ENCODE measurements at places on chromosomes 12 and 14.

DNA sequence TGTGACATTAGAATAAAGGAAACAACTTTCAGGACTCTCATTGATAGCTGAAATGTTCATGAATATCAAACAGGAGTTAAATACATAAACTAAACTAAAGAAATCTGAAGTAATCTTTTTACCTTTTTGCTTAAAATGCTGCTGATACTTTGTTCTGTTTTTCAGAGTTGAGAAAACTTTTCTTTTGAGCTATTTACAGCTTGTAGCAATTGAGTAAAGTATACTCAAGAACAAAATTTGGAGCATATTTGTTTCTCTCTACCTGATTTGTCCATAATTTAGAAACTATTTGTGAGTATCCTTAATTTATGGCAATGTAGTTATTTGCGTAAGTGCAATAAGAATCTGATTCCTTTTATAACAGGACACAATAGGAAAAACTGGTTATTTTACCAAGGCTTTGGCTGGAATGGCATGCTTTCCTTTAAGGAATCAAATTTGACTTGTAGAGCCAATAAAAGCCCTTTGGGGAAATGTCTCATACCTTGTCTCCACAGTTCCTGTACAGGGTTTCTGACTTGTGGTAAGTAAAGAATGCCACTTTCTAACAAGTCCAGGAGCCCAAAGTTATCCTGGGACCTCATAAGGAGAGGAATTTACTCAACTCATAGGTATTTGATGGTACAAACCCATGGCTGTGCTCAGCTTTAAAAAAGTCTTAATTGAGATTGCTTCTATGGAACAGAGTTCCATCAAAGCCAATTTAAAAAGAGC, 195.7 kb downstream of the TMEM117 start:
- no peak for DNase-seq

DNA sequence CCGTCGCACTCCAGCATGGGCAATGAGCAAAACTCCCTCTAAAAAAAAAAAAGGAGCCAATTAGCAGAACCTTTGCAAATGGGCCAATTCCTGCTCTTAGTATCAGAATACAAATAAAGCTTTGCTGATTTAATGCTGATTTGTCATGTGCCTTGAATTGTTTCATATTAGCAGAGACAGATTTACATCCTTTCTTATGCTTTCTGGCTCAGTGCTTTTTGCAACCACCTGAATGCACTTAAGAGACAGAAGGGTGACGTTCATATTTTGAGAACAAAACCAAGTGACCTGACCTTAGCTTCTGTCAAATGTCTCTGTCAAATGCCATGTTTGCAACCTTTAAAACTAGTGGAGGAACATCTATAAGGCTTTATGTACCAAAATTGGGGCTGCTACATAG, 43.8 kb upstream of the YAF2 start:
- no peak for DNase-seq

DNA sequence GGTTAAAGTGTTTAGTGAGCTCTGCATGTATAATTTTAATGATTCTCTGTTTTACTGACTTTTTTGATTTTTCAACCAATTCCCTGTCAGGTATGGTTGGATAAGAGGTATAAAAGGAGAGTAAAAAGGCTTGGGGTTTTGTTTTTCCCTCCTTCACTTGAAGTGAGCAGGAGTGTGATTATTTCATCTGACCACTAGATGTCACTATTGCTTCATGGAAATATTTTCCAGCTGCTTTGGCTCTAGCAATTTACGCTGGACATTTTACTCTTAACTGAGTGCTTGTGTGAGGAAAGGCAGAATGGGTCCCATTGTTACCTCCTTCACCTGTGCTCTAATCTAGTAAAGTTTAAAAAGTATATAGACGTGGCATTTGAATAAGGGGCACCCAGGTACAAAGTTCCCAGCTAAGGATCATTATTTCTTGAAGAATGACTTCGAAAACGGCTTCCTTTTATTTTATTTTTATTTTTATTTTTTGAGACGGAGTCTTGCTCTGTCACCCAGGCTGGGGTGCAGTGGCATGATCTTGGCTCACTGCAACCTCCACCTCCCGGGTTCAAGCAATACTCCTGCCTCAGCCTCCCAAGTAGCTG, 66.5 kb downstream of the TBC1D30 start:
- DNase-seq, result no peak

DNA sequence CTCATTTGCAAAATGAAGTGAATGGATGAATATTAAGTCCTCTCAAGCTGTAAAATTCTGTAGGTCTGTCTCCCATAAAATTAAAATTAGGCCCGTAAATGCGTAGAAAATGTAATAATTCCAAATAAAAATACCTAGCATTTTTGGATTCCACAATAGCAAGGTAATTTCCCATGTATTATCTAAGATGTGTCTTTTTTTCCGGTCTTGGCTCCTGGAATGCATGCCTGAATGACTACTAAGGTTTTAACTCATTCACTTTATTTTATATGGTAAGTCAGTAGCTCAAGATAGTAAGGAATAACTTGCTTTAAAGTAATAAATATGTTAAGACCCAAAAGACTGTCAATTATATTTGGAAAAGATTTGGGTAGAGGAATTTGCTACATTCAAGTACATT, 11.1 kb downstream of the TXNRD1 start:
- DNase-seq, result no peak

- no peak for DNase-seq
These were observed 11.3 kb upstream of the PUS1 start for GRCh38 chr12:131917711-131918306.

DNA sequence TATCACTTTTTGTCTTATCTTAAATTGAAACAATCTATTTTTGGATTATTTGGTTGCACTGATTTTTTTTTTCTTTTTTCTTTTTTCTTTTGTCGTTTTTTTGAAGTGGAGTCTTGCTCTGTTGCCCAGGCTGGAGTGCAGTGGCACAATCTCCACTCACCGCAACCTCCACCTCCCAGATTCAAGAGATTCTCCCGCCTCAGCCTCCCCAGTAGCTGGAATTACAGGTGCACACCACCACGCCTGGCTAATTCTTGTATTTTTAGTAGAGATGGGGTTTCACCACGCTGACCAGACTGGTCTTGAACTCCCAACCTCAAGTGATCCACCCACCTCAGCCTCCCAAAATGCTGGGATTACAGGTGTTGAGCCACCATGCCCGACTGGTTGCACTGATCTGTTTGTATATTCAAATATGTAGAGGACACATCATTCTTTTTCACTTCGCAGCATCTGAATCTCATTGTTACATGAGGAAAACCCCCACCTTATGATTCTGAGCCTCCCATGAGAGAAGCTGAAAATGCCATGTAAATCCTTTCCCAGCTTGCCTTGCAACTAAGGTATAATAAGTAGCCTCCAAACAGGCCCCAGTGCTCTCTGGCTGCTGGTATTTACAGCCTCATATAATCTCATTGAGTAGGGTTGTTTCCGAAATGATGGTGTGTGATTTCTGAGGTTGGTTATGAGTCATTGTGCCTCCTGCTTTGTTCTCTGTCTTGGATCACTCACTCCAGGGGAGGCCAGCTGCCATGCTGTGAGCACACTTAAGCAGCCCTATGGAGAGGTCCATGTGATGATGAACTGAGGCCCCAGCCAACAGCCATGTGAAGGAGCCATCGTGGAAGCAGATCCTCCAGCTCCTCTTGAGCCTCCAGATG, 5.2 kb upstream of the HSP90B1 start:
- DNase-seq, result no peak
